ENCODE measurements at places on chromosomes 3 and 15. TPM values are rescaled to one million over a fixed set of nuclear protein-coding genes. Genes with fewer than 3 reads are reported as not detected.

Gene MINAR1
- total RNA-seq = 0.47 TPM

Gene ROPN1B
- total RNA-seq = not detected

Gene TF
- total RNA-seq = 1.4 TPM

Gene BMF
- total RNA-seq = 19.7 TPM

Gene CGNL1
- 81.5 TPM for total RNA-seq

Gene CA12
- 237 TPM for total RNA-seq

Gene ZNF660
- total RNA-seq = 5.3 TPM

Gene ITPKA
- 0.66 TPM for total RNA-seq

Gene CCR2
- total RNA-seq = 8.1 TPM

Gene ITPR1
- 81.2 TPM for total RNA-seq

Gene TRAT1
- total RNA-seq = 1.9 TPM

Gene CDHR4
- 0.54 TPM for total RNA-seq

Gene PIF1
- total RNA-seq = 2.0 TPM

Gene CNTN3
- 3.8 TPM for total RNA-seq

Gene GJD2
- total RNA-seq = not detected

Gene FOXB1
- not detected for total RNA-seq

DNA sequence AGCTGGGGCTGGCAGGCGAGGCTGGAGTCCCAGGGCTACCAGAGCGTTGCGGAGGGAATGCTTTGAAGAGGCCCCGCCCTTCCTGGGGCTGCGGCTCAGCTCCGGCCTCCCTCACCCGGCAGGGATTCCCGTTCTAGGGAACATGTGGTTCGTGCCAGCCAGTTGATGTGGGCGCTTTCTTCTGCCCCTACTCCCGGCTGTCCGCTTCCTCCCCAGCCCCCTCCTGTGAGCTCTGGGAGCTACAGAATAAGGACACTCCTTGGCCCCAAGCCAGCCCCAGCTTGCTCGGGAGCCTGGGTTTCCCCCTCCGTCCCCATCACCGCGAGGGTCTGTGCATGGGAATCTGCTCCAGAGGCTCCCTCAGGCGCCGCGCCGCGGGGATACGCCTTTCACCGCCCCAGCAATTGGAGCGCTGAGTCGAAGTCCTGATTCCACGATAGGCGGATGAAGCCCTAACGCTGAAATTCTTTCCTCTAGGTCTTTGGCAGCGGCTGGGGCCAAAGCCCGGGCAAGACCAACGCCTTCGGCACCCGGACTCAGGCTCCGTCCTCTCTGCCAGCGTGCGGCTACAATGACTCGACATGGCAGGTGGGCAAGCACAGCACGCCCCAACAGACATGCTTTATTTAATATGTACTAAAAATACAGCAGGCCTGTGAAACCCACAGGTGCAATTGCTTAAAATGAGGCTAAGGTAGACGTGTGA lies 69.5 kb downstream of the KLF15 start:
- H3K27me3 ChIP-seq = no peaks in the 10 kb centered on the region
- H3K36me3 ChIP-seq = no peaks in the 10 kb centered on the region
- peaks cover 44% of the 10 kb centered on the region for H3K4me1 ChIP-seq
- peak overlapping the region; percentile 66 for H3K27ac ChIP-seq
- H3K4me3 ChIP-seq = peak overlapping the region; percentile 39
- DNase-seq = peak; percentile 93

DNA sequence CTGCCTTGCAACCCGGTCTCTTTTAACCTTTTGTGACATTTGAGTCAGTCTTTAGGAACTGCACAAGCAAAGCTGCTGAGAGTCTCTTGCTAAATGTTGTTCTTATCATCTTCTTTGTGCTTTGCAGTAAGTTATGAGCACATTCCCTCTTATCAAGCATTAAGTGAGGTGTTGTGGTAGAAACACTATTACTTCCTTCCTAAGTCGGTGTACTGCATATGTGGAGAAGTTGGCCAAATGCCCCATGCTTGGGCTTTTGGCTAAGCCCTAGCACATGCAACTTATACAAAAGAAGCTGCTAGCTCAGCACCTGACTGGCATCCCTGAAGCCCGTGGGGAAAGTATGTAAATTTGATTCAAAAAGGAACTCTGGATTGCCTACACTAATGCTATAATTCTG lies 136.5 kb upstream of the RBMS3 start:
- H3K27me3 ChIP-seq = no peaks in the 10 kb centered on the region
- no peaks in the 10 kb centered on the region for H3K36me3 ChIP-seq
- peaks cover 5% of the 10 kb centered on the region for H3K4me1 ChIP-seq
- no peak overlapping the region for H3K4me3 ChIP-seq

DNA sequence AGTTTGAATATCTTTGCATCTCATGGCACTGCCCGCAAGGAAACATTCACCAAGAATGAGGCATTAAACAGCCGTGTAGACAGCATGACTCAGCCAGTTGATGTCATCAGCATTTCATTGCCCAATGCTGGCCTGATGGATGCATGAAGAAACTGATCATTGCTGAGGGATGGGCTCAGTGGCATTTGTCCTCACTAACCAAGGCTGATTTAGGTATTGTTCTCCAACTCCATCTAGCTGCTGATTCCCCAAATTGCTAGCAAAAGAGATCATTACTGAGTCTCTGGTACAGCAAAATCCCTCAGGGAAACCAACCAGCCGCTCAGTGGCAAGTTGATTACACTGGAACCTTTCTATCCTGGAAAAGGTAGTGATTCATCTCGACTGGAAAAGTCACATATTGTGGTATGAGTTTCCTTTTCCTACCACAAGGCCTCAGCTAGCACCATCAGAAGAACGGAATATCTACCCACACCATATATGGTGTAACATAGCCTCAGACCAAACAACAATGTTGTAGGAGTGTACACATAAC lies 186.5 kb upstream of the GAP43 start:
- no peaks in the 10 kb centered on the region for H3K36me3 ChIP-seq
- H3K27ac ChIP-seq = no peak overlapping the region
- DNase-seq = no peak
- no peaks in the 10 kb centered on the region for H3K4me1 ChIP-seq
- no peaks in the 10 kb centered on the region for H3K27me3 ChIP-seq

DNA sequence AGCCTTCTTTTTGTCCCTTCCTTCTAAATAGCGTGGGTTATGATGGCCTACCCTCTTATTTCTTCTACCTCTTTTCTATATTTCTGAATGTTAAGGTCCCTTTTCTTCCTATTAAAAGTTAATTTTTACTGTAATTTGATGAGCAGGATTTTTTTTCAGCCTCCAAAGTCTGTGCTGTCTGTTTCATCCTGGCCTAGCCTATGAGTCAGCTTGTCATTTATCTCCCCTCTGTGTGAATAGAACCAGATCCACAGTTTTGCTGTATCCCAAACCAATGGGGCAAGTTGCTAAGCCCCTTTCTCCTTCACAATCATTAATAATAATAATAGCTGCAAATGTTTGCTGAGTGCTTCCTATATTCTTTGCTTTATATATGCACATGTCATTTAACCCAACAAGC lies 18.1 kb upstream of the C3orf38 start:
- H3K27me3 ChIP-seq = no peaks in the 10 kb centered on the region
- no peak for DNase-seq
- H3K4me3 ChIP-seq = no peak overlapping the region
- H3K36me3 ChIP-seq = peaks cover 13% of the 10 kb centered on the region
- H3K27ac ChIP-seq = no peak overlapping the region

DNA sequence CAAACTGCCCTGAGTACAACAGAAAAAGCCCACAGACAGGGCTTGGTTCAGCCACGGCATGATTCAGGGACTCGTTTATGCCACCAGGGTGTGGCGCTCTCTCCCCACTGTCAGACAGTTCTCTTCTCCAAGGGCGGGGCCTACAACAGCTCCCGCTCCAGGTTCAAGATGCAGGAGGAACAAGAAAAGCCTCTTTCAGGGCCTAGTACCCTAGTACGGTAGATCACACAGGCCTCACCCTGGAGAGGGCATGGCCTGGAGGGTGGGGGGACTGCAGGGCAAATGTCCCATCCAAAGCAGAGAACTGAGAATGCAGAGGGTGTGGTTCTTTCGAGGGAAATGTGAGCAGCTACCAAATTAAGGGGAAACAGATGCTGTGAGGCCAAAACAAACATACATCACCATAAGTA lies 12.0 kb downstream of the MESD start:
- no peaks in the 10 kb centered on the region for H3K27me3 ChIP-seq
- no peaks in the 10 kb centered on the region for H3K4me1 ChIP-seq
- no peak overlapping the region for H3K4me3 ChIP-seq
- no peak overlapping the region for H3K27ac ChIP-seq
- peaks cover 21% of the 10 kb centered on the region for H3K36me3 ChIP-seq
- DNase-seq = peak; percentile 51

- no peaks in the 10 kb centered on the region for H3K4me1 ChIP-seq
- H3K27me3 ChIP-seq = no peaks in the 10 kb centered on the region
- no peak overlapping the region for H3K27ac ChIP-seq
Observed at GRCh38 chr15:72304596-72304995, 15.4 kb downstream of the CELF6 start.

- peaks cover 4% of the 10 kb centered on the region for H3K4me1 ChIP-seq
- no peak for DNase-seq
- no peaks in the 10 kb centered on the region for H3K27me3 ChIP-seq
- H3K27ac ChIP-seq = no peak overlapping the region
Observed at GRCh38 chr15:52540374-52541012, 11.8 kb upstream of the MYO5A start.

- no peaks in the 10 kb centered on the region for H3K4me1 ChIP-seq
- no peaks in the 10 kb centered on the region for H3K27me3 ChIP-seq
- H3K4me3 ChIP-seq = no peak overlapping the region
- no peak overlapping the region for H3K27ac ChIP-seq
- H3K36me3 ChIP-seq = no peaks in the 10 kb centered on the region
Observed at GRCh38 chr3:65172209-65172608, 484.4 kb upstream of the ADAMTS9 start.

GRCh38 chr3:94596887-94597566 lies 534.2 kb downstream of the NSUN3 start:
- no peaks in the 10 kb centered on the region for H3K36me3 ChIP-seq
- H3K27ac ChIP-seq = no peak overlapping the region
- DNase-seq = no peak
- no peak overlapping the region for H3K4me3 ChIP-seq
- H3K27me3 ChIP-seq = no peaks in the 10 kb centered on the region

- H3K27me3 ChIP-seq = no peaks in the 10 kb centered on the region
- H3K4me1 ChIP-seq = no peaks in the 10 kb centered on the region
- peaks cover 17% of the 10 kb centered on the region for H3K36me3 ChIP-seq
- no peak overlapping the region for H3K27ac ChIP-seq
- no peak overlapping the region for H3K4me3 ChIP-seq
Observed at GRCh38 chr3:139355476-139355875, 11.7 kb downstream of the MRPS22 start.

GRCh38 chr15:90561344-90562244 lies 31.9 kb downstream of the CRTC3 start:
- no peak for DNase-seq
- H3K36me3 ChIP-seq = no peaks in the 10 kb centered on the region
- H3K4me1 ChIP-seq = peaks cover 33% of the 10 kb centered on the region
- H3K27me3 ChIP-seq = no peaks in the 10 kb centered on the region

DNA sequence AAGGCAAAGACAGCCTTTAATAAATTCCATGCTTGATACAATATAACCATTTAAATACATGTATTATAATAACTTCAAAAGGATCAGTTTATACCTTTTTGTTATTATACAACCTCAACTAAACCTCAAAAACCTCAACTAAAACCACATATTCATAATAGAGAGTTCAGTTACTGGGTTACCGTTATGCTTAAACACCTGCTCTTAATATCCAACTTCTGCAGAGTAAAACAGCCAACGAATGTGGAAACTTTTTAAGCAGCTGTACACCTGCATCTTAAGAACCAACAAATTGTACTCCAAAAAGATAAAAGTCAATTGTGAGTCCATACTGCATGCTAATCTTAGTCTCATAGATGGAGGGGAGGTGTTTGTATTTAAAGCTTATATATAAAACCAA lies 53.5 kb downstream of the TFDP2 start:
- no peak overlapping the region for H3K4me3 ChIP-seq
- H3K27ac ChIP-seq = no peak overlapping the region
- H3K27me3 ChIP-seq = no peaks in the 10 kb centered on the region
- DNase-seq = no peak
- H3K4me1 ChIP-seq = no peaks in the 10 kb centered on the region

GRCh38 chr3:152779653-152780052 lies 55.3 kb upstream of the P2RY1 start:
- no peak overlapping the region for H3K4me3 ChIP-seq
- H3K27me3 ChIP-seq = no peaks in the 10 kb centered on the region
- no peak overlapping the region for H3K27ac ChIP-seq
- DNase-seq = peak; percentile 77
- H3K4me1 ChIP-seq = no peaks in the 10 kb centered on the region

DNA sequence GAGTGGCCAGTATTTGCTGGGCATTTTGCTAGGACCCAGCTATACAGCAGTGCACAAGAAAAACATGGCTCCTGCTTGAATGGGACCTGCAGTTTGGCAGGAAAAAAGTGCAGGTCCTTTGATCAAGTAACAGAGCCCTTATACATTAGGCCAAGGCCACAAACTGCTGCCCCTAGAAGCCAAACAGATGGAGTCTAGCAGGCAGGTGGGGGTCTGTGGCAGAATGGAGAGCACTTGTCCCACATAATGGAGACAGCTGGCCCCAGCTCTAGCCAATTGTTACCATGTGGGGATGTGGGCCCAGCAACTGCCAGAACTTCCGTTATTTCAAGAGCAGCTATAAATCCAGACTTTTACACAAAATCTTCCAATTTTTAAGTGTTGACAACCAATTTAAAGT lies 79.3 kb downstream of the SHQ1 start:
- H3K36me3 ChIP-seq = no peaks in the 10 kb centered on the region
- H3K4me1 ChIP-seq = no peaks in the 10 kb centered on the region
- no peak overlapping the region for H3K27ac ChIP-seq
- H3K27me3 ChIP-seq = no peaks in the 10 kb centered on the region
- no peak for DNase-seq
- H3K4me3 ChIP-seq = no peak overlapping the region

GRCh38 chr3:39219702-39220101 lies 27.3 kb upstream of the XIRP1 start:
- H3K4me1 ChIP-seq = no peaks in the 10 kb centered on the region
- no peaks in the 10 kb centered on the region for H3K27me3 ChIP-seq
- H3K27ac ChIP-seq = no peak overlapping the region

GRCh38 chr3:99635348-99635747 lies 3.0 kb upstream of the COL8A1 start:
- no peaks in the 10 kb centered on the region for H3K36me3 ChIP-seq
- peaks cover 13% of the 10 kb centered on the region for H3K27me3 ChIP-seq
- H3K27ac ChIP-seq = no peak overlapping the region
- H3K4me1 ChIP-seq = peaks cover 8% of the 10 kb centered on the region

- H3K4me3 ChIP-seq = no peak overlapping the region
- H3K27ac ChIP-seq = no peak overlapping the region
- DNase-seq = no peak
- H3K27me3 ChIP-seq = no peaks in the 10 kb centered on the region
- H3K4me1 ChIP-seq = no peaks in the 10 kb centered on the region
Observed at GRCh38 chr15:47742334-47742733, 25.0 kb downstream of the SEMA6D start.

GRCh38 chr3:108590460-108590859 lies 938 bp downstream of the DZIP3 start:
- no peak for DNase-seq
- H3K36me3 ChIP-seq = no peaks in the 10 kb centered on the region
- no peaks in the 10 kb centered on the region for H3K4me1 ChIP-seq

DNA sequence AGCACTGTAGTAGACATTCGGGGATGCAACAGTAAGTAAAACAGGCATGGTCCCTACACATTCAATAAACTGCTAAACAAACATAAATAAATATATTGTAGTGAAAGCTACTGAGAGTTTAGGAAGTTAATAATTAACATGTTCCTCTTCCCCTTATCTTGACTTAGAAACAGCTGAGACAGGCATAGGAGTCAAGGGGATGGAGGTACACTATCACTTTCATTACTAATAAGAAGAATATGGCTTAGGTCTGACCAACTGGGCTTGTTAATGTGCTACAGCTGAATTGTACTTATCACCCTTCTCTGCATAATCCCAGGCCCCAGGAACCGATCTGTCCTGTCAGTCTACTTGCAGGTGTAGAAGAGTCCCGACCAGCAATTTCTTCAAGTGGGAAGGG lies 116.3 kb upstream of the DAZL start:
- H3K4me3 ChIP-seq = no peak overlapping the region
- H3K27me3 ChIP-seq = no peaks in the 10 kb centered on the region
- no peak for DNase-seq

Data from kidney (tissue), 22 donors.